ENCODE measurements at places on chromosomes 3 and 15. TPM values are rescaled to one million over a fixed set of nuclear protein-coding genes. Genes with fewer than 3 reads are reported as not detected.

- DNase-seq, result no peak
These were observed 60.3 kb downstream of the EOMES start for GRCh38 chr3:27661797-27662196.

DNA sequence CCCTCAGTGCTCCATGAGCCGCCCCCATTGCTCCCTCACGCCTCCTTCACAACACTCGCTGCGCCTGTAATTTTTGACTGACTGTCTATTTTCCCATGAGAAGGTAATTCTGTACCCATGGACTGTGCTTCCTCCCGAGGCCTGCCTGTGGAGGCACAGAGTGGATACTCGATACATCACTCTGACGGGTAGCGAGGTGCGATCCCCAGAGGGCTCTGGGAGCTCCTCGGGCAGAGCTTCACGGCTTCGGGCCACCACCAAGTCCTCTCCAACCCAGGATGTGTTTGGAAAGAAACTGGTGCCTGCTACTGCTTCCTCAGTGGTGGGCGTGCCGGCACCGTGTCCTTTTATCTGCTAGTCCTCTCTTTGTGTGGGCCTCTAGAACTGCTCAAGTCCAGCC lies 108.6 kb upstream of the DLG1 start:
- DNase-seq, result no peak

CD80 gene
- not detected for total RNA-seq

GRCh38 chr15:90819850-90820249 lies 48.5 kb upstream of the FURIN start:
- no peak for DNase-seq

FILIP1L gene
- 3.7 TPM for total RNA-seq

DNA sequence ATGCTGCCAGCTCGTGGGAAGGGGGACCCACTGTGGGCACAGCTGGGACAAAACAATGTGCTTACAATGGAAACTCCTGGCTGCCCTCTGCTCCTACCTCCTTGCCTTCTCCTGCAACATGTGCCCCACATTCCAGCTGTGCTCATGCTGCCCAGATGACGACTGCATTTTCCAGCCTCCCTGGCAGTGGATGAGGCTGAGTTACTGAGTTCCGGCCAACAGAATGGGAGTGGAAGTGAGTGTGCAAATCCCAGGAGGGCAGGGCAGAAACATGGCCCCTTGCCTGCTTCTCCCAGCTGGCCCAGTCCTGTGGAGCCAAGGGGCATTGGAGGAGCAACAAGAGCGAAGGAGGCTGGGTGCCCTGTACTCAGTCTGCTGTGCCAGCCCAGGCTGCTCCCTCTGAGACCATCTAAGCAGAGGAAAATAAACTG lies 17.1 kb downstream of the KLF15 start:
- no peak for DNase-seq

BNC1 gene
- total RNA-seq, result not detected

GRCh38 chr3:132432639-132433038 lies 15.3 kb downstream of the DNAJC13 start:
- DNase-seq, result no peak

DNA sequence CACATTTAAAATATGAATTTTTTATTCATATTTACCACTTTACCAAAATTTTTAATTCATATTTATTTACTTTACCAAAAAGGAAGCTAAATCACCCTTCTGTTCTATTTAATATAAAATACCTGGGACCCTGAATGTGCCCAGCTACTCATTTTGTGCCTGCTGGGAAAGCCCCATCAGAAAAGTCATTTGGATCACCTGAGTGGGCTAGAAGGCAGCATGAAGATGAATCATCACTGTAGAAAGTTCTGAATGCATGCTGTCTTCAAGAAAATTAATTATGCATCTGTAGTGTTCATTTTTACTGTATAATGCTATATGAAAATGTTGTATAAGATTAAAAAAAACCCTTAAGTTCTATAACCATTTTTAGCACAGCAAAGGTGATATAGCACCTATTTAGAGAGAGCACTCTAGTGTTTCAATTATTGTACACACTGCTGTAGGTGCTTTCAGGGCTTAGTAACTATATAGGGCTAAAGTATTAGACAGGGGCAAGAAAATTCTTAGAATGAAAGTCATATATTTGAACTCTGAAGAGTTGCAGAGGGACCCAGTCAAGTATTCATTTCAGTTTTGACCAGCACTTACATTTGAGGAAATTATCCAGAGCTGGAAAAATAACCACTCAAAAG lies 175.1 kb downstream of the NFKBIZ start:
- DNase-seq, result no peak

ALDH1A3 gene
- total RNA-seq, result not detected

DNA sequence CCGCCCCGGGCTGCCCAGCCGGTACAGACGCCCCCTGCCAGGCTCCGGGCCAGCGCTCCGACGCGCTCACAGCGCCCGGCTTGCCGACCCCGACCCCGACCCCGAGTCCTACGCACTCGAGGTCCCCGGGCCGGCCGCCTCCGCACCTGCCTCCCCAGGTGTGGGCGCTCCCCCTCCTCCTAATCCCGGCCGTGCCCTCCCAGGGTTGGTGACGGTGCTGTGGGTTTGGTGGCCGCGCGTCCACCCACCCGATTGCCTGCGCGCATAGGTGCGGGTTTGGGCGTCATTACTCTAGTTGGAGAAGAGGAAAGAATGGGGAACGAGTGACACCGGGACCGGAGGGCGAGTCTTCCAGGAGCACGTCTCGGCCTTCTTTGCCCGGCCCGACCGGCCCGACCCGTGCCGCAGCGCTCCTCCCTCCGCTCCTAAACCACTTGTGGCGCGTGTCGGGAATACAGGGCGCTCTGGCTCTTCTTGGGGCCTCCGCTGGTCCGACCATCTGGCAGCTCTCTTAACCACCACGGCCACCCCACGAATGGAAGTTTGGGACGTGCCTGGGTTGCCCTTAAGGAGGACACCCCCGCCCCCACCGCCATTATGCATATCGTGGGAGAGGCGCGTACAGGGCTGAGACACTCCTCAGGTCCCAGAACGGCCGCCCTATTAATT lies 810 bp upstream of the THRB start:
- DNase-seq, result no peak

- peak; percentile 57 for DNase-seq
These were observed 20.7 kb downstream of the TIMP4 start for GRCh38 chr3:12138044-12138443.

UMPS gene
- 53.5 TPM for total RNA-seq

NEK10 gene
- 2.9 TPM for total RNA-seq

- no peak for DNase-seq
These were observed 118.9 kb upstream of the EOMES start for GRCh38 chr3:27840807-27841594.

VIPR1 gene
- total RNA-seq, result not detected

DNA sequence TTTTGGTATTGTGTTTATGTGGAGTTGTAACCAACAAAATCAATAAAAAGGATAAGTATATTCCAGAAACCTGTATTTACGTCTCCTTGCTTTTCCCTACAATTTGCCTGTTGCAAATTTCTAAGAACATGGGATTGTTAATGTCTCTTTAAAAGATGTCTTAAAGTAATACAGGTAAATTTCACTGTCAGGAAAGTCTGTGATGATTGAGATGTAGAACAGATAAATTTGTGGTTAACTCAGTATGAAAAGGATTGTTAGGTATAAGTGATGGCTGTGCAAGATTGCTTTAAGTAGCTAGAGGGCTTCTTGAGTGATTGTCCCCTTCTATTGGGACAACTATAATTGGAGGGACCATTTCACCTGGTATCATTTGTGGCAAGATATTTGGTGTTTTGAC lies 6.8 kb downstream of the PTPRG start:
- no peak for DNase-seq

GRCh38 chr3:53464424-53464823 lies 30.0 kb upstream of the CACNA1D start:
- no peak for DNase-seq

KLF15 gene
- 8.7 TPM for total RNA-seq

Data from G401 (cell line).